ENCODE measurements at places on chromosomes 4 and X. TPM values are rescaled to one million over a fixed set of nuclear protein-coding genes. Genes with fewer than 3 reads are reported as not detected.

GRCh38 chr4:47106561-47106960, 75.2 kb downstream of the GABRB1 start:
- no peak overlapping the region for H3K27ac ChIP-seq
- H3K36me3 ChIP-seq: no peaks in the 10 kb centered on the region
- H3K4me3 ChIP-seq: no peak overlapping the region
- no peaks in the 10 kb centered on the region for H3K27me3 ChIP-seq

GRCh38 chr4:76654791-76655190, 219.8 kb downstream of the SHROOM3 start:
- H3K4me3 ChIP-seq: no peak overlapping the region
- no peak overlapping the region for H3K27ac ChIP-seq
- no peaks in the 10 kb centered on the region for H3K36me3 ChIP-seq
- no peak for DNase-seq

DNA sequence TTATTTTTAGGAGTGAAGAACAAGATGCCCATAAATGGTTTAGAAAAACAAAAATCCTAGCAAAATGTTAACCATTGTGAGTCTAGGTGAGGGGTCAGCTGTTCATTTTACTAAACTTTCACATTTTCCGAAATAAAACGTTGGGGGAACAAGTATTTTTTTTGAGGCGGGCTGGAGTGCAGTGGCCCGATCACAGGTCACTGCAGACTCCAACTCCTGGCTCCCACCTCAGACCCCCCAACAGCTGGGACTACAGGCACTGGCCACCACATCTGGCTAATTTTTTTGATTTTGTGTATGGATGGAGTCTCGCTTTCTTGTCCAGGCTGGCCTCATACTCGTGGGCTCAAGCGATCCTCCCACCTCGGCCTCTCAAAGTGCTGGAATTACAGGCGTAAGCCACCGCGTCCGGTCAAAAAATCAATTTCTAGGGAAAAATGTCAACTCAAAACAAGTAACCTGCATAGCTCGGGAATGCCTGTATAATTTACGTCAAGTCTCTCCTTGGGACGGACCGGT, 742 bp upstream of the TAF1 start:
- peaks cover 14% of the 10 kb centered on the region for H3K4me1 ChIP-seq
- peak overlapping the region; percentile 41 for H3K4me3 ChIP-seq
- no peak for DNase-seq
- H3K27me3 ChIP-seq: no peaks in the 10 kb centered on the region
- peaks cover 16% of the 10 kb centered on the region for H3K36me3 ChIP-seq

GRCh38 chr4:150739591-150739990, 157.6 kb downstream of the MAB21L2 start:
- H3K27me3 ChIP-seq: no peaks in the 10 kb centered on the region
- no peaks in the 10 kb centered on the region for H3K4me1 ChIP-seq
- H3K36me3 ChIP-seq: peaks cover 17% of the 10 kb centered on the region

Gene PRDM5
- 1.5 TPM for polyA plus RNA-seq

Gene MAGEB4
- polyA plus RNA-seq: not detected

Gene CSAG2
- polyA plus RNA-seq: 0.52 TPM

Gene ODAPH
- polyA plus RNA-seq: 0.74 TPM
